Stimulated activated naive CD8-positive, alpha-beta T cell treated with anti-CD3 and anti-CD28 coated beads, Interleukin-15, amount 100 ng/mL, for 72 hours (primary cell): ENCODE measurements at places on chromosomes 16 and 17.
A peak's percentile ranks its signal among the peaks of the same experiment; 100 is the strongest.

DNA sequence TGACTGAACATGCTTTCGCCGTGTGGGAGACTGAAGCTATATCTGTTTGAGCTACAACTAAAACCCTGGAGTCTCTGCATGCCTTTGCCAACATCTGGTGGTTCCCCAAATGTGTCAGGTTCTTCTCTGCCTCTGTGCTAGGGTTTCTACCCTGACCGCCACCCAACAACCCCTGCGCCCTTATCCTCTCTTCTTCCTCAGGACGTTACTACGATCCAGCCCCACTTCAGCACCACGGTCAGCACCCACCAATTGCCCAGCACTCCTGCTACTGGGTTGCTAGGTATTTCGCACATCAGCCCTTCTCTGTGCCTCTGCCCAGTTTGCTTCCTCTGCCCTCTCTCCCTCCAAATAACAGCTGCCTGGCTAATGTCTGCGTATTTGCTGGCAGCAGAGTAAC, 106.3 kb upstream of the HSBP1 start:
- no peak for DNase-seq

- no peak for DNase-seq
These were observed 11.6 kb upstream of the GRB2 start for GRCh38 chr17:75417054-75417580.

DNA sequence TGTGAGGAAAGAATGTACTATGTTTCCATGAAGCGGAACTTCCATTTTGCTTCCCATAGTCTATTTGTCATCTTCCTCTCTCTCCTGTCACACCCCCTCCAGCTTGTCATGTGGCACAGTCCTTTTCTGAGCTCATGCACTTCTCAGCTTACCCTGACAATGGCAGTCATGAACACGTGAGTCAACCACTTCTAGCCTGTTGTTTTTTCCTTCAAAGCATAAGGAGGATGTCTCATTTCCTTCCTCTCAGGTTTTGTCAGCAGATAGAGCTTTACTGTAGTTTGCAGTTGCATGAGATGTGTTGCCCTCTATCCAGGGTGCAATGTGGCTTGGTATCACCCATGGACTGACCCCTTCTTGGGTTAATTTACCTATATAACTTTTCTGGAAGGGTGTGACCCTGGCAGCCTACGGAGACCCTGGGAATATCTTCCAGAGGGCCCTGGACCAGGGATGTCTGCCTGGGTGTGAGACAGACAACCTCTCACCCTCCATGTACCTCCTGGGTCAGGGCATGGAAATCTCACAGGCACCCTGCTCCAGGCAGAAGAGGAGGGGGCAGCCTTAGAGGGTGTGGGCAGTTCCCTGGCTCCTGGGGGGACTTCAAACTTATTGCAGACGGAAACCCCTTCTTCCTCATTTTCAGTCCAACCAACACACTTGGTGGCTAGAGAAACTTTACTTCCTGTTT, 4.0 kb upstream of the ZNF267 start:
- peak; percentile 85 for DNase-seq

DNA sequence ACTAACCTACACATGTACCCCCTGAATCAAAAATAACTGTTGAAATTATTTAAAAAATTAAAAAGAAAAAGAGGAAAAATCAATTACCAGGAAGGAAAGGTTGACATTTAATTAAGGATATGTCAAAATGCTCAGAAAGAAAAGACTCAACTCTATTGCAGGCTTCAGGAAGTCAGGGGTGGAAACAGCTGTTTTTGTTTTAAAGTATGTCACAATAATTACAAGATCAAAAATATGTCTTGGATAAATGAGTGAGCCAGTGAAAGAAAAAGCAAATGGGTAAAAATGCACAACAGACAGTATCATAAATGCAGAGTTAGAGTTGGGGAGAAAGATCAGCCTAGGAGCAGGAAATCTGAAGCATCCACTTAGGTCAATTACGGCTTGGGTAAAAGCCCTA, 146.0 kb downstream of the CDH11 start:
- no peak for DNase-seq

GRCh38 chr17:5552841-5553240, 31.5 kb downstream of the NLRP1 start:
- no peak for DNase-seq

- no peak for DNase-seq
These were observed 941.5 kb downstream of the CDH11 start for GRCh38 chr16:64180136-64180900.

- peak; percentile 36 for DNase-seq
These were observed 6.6 kb downstream of the SOCS1 start for GRCh38 chr16:11249233-11250061.

DNA sequence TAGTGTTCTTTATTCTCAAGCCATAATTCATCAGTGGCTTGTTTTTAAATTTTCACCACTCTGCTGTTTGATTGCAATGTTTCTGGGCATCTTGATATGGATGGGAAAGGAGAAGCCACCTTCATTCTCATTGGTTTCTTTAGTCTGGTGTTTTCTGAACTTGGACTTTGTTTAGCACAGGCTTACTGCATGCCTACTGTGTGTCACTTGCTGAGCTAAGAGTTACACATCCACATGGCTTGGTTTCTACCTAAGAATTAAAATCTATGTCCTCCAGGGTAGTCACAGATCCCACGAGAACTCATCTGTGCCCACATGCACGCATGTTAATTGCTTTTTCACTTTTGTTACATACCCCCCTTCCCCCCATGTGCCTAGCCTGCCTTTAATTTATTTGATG, 4.6 kb downstream of the CMIP start:
- DNase-seq = no peak

DNA sequence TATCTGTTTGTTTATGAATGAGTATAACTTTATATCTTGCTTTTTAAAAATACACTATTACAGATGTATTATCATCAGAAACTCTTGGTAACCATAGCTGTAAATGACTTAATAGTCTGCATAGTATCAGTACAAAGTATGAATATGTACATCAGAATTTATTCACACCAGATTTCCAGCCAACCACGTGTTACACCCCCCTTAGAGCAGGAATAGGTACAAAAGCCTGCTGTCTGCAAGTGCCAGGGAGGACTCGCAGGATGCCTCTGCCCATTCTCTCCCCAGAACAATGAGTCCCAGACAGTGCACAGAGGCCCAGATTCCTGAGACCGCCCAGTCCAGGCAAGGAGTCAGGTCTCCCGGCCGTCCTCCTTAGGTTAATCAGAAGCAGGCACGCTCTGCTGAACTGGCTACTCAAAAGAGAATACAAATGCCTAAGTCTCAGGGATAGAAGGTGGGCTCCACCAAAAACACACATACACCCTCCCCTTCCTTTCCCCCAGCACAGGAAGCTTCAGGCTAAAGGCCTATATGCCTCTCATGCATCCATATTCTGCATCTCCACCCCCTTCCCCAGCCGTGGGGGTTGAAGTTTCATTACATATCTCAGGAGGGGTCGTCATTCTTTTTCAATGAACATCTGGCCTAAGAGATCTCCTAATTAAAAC, 159.1 kb upstream of the CDH11 start:
- DNase-seq = no peak

DNA sequence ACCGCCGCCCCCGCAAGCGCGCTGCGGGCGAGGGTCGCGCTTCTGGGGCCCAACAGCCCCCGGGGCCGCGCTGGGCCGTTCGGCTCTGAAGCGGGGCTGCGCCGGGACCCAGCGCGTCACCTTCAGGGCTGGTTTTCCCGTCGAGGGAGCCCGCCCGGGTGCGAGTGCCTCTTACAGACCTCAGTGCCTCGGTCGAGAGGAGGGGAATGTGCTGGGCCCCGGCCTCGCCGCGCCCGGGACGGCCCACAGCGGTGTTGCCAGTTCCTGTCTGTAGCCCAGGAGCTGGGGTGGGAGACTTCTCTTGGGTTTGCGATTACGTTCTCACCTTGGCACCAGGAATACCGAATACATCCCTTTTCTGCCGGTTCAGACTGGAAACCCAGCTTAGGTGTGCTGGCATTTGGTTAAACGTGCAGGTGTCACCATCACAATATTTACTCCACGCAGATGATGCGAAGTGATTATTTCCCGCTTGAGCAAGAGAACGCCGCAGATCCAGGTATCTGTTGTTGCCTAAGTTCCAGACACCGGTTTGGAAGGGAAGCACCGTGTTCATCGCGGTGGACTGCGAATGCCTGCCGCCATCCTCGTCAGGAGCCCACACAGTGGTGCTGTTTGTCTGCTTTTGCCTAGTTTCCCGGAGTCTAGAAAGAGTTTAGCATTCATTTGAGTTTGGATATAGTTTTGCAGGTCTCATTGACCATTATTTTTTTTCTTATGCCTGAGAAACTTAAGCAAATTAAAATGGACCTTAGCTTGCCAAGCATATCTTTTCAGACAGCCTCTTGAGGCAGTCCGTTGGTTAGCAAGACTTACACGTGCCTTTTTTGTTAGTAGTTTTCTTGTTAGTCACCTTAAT, 914 bp downstream of the MAP1LC3B start:
- DNase-seq = peak; percentile 64

DNA sequence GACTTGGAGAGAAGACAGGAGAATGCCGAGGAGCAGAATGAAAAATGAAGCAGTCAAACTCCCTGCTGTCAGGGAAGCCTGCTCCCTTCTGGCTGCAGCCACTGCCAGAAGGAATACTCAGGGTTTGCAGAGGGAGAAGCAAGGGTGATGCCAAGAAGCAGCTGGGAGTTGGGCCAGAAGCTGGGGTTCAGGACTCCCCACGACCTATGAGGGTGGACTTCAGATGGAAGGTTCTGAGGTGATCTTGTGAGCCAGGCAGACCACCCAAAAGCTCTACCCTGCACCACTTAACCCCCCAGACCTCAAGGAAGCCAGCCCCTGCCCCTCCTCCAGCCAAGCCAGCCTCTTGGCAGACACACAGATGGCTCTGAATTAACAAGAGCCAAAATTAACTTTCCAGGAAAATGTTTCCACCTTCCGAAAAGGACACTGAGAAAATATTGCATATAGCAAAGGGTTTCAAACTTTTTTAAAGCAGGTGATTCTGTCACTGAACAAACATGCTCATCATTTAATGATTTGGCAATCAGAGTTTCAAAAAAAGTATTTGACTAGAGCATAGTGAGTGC, 126.0 kb upstream of the ERCC4 start:
- no peak for DNase-seq

DNA sequence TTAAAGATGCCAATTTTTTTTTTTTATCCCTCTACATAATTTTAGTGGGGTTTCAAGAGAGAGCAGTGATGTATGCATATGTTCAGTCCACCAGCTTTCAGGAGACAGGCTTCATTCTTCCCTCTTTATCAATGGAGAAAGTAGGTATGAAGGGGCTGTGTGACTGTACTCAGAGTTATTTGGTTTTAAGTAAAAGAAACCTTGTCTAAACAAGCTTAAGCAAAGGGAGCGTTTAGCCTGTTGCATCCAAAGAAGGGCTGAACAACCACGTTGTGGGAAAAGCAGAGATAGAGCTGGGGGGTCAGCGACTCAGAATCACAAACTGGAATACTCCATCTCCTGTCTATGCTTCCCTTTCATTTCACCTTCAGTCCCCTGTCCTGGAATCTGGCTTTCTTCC, 50.4 kb upstream of the HAS3 start:
- DNase-seq = no peak

GRCh38 chr17:74373838-74374606, 6.7 kb downstream of the GPR142 start:
- DNase-seq = no peak

GRCh38 chr17:42212382-42212781, 18.1 kb upstream of the GHDC start:
- no peak for DNase-seq

DNA sequence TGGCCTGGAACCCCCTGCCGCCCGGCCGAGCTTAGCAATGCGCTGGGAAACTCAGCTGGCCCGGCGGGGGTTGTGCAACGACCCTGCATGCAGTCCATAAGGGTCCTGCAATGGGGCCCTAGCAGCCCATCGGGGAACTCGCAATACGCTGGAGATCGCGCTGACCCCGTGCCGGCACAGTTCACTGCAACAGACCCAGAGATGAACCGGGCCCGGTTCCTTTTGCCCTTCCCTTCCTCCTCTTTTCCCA, 375 bp downstream of the SLC25A11 start:
- DNase-seq = no peak

GRCh38 chr17:31532081-31532480, 140.6 kb downstream of the RAB11FIP4 start:
- no peak for DNase-seq

GRCh38 chr17:53470626-53471025, 352.1 kb upstream of the KIF2B start:
- no peak for DNase-seq

- no peak for DNase-seq
These were observed 7.5 kb upstream of the ARMC5 start for GRCh38 chr16:31451681-31452351.

DNA sequence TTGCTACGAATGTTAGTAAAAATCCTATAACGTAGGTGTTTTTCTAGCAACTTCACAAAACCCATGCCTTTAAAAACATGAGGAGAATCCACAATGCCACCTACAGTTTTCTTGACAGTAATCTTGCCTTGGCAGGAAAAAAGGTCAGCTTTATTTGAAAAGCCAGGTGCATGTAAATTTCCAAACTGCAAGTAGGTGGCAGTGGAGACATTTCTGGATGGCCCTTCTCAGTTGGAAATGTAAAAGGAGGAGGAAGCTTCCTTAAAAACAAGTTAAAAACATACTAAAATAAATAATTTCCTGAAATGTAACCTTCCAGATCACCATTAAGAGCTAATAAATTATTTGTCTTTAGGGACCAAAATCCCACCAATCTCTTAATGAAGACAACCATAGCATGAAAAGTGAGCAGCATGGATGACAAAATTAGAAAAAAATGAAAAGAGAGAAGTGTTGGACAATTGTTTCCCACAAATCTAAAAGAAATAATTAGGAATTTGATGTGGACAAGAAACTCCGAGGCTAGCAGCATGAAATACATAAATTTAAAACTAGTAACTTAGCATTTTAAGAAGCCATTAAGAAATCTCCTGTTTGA, 152.2 kb downstream of the SNX11 start:
- DNase-seq = no peak

GRCh38 chr17:46121165-46121764, 72.0 kb downstream of the KANSL1 start:
- no peak for DNase-seq

DNA sequence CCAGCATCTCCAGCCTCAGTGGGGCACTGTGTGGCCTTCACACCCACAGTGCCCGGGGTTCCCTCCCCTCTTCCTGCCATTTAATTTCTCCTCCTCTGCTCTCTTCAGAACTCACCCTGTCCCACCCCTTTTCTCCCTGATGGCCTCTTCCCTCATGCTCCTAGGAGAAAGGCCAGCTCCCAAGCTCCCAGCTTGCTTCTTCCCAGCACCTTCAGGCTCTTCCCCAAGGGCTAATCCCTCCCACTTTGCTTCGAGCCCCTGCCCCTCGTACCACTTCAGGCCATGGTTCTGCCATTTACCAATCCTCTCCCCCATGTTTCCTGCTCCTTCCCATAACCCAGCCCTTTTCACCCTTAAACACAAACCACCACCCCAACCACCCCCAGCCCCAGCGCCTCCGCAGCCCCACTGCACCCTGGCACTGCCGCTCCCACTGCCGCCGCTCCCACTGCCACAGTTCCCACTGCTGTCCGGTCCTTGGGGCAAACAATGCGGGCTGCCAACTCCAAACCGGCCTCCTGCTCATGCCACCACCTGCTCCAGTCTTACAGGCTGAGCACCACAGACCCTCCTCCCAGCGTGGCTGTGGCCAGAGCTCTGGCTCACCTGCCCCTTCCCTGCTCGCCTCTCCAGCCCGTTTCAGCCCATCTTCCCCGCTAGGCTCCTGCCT, 28.6 kb downstream of the ADAM11 start:
- DNase-seq = no peak
